SW480 (cell line): ENCODE measurements at places on chromosomes 7 and 10.

GRCh38 chr10:125000366-125001312, 58.7 kb downstream of the ZRANB1 start:
- DNase-seq = no peak

DNA sequence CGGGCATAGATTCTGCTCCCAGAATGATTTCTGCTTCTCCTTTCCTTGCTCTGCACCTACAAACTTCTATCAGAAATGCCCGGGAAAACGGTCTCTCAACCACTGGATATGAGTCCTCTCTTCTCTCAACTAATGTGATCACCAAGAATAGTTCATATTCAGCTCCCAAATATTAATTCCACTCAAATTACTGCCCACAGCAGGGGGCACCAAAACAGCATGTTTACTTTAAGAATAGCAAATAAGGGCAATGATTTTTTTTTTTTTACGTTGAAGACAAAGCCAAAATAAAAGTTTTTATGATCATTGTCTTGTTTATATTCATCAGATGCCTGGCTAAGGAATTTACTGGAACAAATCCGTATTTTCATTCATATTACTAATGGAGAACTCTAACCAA, 94.9 kb upstream of the PRSS1 start:
- no peak for DNase-seq

DNA sequence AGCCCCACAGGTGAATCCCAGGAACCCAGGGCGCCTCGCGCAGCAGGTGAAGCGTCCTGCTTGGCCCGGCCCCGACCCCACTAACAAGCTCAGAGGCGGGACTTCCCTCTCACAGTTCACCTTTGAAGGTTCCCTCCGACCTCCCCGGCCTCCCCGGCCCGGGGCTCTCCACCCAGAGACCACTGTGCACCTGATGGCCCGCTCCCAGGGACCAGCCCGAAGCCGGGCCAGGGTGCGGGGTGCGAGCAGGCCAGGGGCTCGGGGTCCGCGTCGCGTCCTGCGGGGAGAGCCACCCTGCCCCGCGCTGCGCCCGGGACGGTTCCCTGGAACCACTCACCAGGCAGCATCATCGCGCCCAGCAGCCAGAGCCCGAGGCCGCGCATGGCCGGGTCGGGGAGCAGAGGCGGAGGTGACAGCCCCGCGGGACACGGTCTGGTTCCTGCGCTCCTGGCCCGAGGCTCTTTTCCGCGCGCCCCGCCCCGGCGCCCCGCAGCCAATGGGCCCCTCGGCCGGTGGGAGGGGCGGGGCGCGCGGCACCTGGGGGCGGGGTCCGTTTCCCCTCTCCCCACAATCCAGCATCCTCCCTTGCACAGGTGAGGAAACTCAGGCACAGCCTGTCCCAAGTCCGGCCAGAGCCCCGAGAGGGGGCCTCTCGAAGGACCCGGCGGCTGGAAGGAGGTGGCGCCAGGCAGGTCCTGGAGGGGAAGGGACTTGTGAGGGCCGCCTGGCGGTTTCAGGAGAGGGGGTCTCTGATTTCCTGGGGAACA, at the start of gene ADAM8:
Gene ADAM8, minus strand, starts transcription at position 434 of the 767 bp plus-strand sequence. Its CDS starts 51 bp downstream, at position 383.
- no peak for DNase-seq

- no peak for DNase-seq
Observed at GRCh38 chr7:145313551-145313950, 477.7 kb upstream of the TPK1 start.

- no peak for DNase-seq
Observed at GRCh38 chr7:143487566-143487965, 9.9 kb downstream of the TAS2R41 start.

DNA sequence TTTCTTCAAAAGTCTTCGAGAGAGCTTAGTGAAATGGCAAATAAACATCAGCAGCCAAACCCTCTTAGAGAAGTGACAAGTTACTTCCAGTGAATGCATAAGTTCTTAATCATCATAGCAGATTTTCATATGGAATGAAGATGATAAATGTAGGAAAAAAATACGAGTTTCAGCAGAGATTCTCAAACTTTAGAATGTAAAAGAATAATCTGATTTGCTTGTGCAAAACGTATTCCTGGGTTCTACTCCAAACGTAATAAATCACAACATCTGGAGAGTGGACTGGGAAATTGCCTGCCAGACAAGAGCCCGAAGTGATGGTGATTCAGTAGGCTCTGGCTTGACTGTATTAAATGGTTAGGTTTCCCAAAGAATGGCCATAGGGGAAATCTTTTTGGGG, 62.2 kb downstream of the AKR1E2 start:
- DNase-seq = no peak

DNA sequence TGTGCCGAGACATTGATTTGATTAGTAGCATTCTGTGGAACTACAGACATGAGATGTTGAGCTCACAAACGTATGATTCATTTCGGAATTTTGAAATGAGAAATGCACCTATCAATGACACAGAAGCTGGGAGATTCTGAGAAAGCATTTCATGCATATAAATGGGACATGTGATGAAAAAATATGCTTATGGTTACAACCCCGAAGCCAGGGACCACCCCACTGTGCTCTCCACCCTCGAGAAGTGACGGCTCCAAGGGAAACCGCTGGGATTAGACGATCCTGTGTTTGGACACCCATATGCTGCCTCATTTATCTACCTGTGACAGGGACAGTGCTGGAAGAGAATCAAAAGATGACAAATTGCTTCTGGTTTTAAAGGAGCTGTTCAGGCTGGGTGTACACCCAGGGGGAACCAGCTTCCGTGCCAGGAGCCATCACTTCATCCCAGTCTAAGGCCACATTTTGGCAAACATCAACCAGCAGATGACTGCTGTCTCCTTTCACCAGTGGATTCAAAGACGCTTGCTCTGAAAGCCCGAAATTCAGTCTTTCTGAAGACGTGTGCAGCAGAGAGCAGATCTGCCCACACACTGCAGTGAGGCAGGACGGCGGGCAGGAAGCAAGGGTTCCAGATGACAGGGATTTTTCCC, 109.9 kb downstream of the ATXN7L1 start:
- DNase-seq = no peak

DNA sequence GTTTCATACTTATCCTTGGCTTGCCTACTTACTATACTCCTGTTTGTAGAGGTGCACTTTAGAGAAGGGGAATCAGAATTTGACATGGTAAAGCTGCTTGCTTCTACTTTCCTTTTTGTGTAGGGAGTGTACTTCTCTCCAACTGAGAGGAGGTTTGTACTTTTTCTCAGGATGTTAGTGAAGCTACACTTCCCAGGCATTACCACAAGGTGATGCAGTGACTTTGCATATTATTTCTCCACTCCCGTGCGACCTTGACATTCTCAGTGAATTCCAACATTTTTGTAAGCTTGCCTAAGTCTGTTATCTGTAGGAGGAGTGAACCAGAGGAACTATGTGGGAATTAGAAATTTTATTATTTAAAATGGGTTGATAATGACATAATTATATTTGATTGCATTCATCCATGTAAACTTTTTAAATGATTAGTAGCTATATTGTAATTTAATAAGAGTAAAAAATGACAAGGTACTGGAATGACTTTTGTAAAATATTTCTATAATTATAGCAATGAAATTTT, 5.2 kb downstream of the TAX1BP1 start:
- peak; percentile 69 for DNase-seq

GRCh38 chr7:77315182-77315591, 101.0 kb downstream of the GSAP start:
- no peak for DNase-seq

DNA sequence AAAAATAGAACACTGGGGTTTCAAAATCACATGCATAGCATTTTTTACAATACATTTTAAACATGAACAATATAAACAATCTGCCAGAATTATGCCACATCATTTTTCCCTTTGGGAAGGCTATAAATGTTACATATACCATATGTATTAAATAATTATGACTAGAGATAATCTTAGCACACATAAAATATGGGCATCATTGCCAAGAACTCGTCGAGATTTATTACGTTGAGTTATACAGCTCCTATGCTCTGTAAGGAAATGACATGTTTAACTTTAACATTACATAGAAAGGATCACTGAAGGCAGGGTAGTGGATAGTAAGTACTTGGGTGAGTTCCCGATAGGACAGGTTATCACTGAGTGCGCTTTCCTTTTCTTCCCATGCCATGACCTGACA, 267.8 kb downstream of the PARD3 start:
- no peak for DNase-seq

DNA sequence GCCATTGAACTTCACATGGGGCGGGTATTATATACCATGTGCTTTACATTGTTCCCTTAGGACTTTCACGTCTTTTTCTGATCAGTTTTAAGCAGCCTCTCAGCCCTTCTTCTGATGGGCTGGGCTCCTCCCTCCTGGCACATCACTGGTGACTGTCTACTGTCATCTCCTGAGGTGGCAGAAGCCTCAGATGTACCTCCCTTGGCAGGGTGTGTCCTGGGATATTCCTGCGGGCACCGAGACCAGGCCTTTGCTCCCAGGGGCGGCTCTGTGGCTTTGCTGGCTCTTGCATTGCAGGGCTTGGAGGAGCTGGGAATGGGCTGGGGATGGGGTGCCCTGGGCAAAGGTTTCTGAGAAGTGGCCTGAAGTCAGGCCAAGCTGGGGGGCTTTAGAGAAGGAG, 34.6 kb upstream of the GOLGA7B start:
- peak; percentile 66 for DNase-seq

- DNase-seq = peak; percentile 31
Observed at GRCh38 chr10:110002801-110003523, 4.8 kb upstream of the ADD3 start.

DNA sequence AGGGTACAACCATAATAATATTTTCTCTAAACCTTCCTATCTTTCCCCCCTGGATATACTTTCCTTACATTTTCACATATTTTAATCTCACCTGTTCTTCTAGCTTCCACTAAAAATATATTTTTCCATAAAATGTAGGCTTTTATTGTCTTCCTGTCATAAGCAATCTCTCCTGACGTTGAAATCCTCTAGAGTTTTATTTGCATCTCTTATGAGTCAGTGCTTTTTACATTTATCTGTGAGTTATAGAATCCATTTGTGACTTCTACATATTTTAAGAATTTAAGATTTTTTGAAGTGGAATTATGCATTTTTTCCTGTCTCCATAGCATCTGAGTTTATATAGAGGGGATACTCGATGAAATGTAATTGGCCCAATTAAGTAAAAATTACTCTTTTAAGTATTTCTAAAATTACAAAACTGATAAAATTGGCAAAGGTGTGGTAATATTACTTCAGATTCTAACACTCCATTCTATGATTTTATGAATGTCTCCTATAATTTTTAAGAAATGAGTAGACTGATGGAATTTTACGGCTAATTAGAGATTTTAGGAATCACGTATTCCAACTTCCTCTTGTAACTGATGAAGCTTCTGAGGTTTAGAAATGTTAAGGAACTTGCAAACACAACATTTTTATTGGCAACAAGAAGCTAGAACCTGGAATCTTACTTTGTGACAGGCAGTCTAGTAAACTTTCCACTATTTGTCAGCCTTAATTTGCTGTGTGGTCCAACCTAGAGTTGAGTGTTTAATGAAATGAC, 422.9 kb upstream of the SEMA3A start:
- DNase-seq = no peak

- DNase-seq = no peak
Observed at GRCh38 chr7:144584726-144585125, 181.2 kb upstream of the NOBOX start.

DNA sequence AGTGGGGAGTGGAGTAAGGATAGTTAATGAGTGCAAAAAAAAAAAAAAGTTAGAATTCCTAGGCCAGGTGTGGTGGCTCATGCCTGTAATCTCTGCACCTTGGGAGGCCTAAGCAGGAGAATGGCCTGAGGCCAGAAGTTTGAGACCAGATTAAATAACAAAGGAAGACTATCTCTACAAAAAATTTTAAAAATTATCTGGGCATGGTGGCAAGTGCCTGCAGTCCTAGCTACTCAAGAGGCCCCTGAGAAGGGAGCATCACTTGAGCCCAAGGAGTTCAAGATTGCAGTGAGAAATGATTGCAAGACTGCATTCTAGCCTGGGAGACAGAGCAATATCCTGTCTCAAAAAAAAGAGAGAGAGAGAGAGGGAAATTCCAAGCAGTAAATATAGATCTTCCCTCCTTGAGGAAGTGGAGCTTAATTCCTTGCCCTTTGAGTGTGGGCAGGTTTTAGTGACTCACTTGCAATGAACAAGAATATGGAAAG, 19.5 kb upstream of the CSTF2T start:
- no peak for DNase-seq

DNA sequence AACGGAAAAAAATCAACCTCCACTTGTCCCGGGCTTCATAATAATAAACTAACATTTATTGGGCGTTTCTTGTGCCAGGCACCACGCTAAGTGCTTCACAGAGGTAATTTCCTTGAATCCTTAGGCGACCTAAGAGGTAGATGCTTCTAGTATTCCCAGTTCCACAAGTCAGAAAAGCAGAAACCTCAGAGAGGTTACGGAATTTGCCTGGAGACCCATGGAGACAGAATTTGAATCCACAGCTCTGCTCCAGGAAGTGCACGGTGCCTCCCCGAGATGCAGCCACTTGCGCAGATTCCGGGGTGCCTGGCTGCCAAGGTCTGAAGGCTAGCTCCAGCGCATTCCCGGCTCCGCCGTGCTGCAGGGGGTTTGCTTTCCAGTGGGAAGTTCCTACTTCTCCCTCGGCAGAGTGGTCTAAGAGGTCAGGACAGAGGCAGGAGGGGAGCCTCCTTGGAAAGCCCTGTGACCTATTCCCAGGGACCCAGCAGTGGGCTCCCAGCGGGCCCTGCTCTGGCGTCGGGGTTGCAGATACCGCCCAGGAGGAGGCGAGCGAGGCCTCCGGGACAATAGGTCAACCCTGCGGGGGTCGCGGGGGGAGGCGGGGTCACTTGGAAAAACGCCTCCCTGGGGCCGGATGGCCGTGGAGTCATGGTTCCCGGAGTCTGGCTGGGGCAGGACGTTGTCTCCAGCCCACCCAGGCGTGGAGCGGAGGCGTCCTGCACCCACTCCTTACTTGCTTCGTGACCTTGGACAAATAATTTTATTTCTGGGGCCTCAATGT, 10.1 kb upstream of the NKX2-3 start:
- no peak for DNase-seq

DNA sequence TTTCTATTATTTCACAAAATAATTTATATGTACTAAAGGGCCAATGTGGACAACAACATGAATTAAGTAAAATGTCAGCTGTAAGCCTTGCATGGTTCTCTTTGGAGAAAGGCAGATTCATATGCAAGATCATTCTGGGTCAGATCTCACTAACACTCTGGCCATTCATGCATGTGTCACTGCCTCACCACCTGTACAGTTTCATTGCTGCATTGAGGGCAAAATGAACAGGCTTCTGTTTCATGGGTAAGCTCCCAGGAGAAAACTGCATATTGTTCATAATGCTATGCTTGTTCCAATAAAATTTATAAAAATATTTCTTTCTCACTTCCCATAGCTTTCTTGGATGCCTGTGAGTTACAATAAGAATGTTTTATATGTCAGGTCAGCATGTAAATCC, 275.2 kb downstream of the ZNF248 start:
- no peak for DNase-seq

DNA sequence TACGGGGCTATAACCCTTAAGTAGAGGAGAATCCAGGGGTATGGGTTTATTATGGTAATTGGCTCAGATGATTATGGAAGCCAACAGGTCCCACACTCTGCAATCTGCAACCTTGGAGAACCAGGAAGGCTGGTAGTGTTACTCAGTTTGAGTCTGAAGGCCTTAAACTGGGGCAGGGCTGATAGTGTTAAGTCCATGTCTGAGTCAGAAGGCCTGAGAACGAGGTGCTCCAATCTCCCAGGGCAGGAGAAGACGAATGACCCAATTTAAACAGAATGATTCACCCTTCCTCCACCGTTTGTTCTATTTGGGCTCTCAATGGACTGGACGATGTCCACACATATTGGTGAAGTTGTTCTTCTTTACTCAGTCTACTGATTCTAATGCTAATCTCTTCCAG, 244.5 kb upstream of the PTER start:
- DNase-seq = no peak
